ENCODE measurements at places on chromosomes 2 and 18.

GRCh38 chr2:238510911-238511613 lies 84.3 kb downstream of the ASB1 start:
- no peak for DNase-seq

- DNase-seq, result no peak
These were observed 405.8 kb downstream of the EPHA4 start for GRCh38 chr2:221166292-221166691.

- DNase-seq, result no peak
These were observed 928.5 kb upstream of the CELF4 start for GRCh38 chr18:38494065-38494464.

DNA sequence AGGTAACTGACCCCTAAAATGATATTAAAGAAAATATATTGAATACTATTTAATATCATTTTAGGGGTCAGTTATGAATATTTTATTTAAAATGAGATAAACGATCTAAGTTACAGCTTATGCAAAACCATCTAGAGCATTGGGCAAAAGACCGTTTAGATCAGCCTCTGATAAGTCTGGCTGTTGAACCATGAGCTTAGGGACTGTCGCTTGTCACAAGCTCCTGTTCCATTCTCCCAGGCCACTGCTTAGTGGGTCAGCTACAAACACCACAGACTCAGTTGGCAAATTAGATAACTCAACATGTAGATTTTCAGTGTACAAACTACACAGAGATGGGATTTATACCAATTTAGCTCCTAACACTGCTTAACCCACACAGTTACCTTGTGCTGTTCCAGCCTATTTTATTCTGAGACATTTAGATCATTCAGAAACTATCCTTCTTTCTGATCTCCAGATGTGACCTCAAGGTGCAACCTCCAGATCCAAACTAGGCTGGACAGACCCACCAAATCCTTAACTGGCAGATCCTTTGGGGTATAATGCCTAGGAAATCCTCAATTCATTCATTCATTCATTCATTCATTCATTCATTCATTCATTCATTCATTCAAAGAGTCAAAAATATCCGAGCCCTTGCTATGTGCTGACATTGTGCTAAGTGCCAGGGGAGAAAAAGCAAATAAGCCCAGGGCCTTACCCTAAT lies 82.8 kb downstream of the HRH4 start:
- DNase-seq, result no peak

DNA sequence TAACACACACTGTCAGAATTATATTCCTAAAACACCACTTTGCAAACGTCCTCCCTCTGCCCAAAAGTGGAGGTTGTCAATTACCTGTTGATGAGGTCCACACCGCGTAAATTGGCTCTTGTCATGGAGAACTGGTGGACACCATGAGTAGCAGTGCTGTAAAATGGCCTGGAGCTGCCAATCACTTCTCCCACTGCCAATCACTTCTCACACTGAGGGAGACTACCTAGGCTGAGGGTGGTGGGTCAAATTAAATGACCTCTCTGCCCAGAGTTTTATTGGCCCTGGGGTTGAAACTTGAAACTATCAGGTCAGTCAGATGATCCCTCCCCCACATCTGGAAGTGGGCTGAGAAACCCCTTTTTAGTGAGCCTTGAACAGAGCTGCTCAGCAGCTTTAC lies 89.6 kb downstream of the SOWAHC start:
- no peak for DNase-seq

DNA sequence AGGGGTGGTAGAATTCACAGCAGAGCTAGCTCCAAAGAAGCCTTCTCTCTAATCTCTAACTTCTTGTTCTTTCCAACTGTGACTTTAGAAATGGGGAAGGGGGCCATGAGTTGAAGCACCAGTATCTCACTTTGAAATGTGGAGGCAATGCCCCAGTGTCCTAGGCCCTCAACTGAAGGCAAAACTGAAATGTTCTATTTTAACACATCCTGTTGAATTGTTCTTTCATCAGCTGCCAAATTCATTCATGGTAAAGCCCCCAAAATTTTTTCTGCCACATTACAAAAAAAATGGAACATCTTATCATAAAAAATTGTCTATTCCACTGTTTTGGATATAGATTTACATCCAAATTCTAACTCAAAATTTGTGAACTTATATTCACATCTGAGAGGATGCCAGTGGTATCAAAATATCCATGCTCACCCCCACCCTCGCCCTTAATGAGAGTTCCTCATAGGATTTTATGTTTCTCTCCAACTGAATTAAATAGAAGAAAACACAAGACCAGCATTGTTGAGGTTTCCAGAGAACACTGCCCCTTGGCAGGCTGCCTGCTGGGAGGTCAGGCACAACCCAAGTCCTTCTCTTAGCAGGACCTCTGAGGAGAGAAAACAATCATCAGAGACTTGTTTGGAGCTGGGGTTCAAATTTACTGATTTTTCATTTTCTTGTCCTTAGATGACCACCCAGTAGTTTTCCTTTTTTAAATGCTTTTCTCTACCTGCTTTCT lies 147.4 kb upstream of the PGAP1 start:
- DNase-seq, result no peak

DNA sequence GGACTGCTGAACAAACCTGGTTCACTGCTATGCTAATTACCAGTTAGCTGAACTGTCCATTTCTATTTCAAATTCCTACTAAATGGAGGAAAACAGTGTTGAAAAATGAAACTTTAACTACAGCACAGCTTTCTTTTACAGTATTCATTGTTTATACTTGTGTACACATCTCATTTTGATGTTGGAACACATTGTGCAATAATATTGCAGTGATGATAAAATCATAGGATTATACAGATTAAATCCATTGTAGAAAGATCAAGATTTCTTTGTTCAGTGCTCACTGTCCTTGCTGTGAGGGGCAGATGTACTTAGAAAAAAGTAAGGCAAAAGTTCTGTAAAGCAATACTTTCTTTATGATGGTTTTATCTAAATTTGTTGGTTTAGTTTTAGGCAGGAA lies 1055.1 kb downstream of the LRP1B start:
- DNase-seq, result no peak

- no peak for DNase-seq
These were observed 216.2 kb upstream of the LINC00305 start for GRCh38 chr18:64365106-64365505.

- no peak for DNase-seq
These were observed 554.8 kb downstream of the PIK3C3 start for GRCh38 chr18:42509750-42510415.

DNA sequence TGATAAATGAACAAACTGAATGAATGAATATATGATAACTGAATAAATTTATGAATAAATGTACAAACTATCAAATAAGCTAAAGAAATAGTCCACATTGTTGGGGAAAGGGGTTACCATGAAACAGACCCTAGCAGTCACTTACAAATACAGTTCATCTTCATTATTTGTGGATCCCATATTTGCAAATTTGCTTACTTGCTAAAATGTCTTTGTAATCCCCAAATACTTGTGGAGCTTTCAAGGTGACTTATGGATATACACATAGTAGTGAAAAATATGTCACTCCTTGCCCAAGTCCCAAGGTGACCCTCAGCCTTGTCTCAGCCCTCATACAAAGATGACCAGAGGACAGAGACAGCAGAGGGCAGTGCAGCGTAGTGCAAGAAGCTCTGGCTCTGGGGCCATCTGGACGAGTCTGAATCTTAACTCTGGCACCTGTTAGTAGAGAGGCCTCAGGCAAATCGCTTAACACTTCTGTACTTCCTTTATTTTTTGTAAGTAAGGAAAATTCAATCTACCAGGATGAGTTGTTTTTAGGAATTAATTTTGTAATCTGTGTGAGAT lies 3.1 kb downstream of the PAIP2B start:
- DNase-seq, result no peak

DNA sequence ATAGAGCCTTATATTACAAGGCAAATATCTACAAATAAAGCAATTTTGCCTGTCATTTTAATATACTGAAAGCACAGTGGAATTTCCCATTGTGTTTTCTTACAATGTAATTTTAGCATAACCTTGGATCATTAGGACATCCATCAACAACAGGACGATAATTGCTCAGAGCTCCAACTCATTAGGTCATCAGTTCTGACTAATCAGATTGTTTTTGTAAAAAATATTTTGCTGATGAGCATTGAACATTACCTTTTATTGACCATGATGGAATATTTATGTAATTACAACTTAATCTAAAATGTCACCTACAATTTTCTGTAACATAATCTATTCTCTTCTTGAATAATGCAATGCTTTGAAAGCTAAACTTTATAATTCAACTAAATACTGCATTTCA lies 215.3 kb upstream of the DSEL start:
- no peak for DNase-seq

DNA sequence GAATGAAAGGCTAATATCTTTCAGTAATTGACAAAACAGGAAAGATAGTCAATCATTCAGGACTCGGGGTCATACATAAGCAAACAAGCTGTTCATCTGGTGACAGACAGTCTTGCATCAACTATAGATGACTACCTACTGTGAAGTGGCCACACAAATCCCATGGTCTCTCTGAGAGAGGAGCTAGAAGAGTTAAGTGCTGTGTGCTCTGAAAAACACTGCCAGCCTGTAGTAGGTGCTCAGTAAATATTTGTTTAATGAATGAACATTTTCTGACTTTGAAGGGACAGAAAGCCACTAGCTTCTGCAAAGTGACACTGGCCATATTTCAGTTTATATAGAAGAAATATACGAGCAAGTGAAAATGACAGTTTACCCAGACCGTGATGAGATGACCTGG lies 184.0 kb upstream of the CHAC2 start:
- DNase-seq, result no peak

- DNase-seq, result no peak
These were observed 5.8 kb downstream of the NPPC start for GRCh38 chr2:231920366-231920765.
